ENCODE measurements at places on chromosomes 5 and 9. TPM values are rescaled to one million over a fixed set of nuclear protein-coding genes. Genes with fewer than 3 reads are reported as not detected.

DNA sequence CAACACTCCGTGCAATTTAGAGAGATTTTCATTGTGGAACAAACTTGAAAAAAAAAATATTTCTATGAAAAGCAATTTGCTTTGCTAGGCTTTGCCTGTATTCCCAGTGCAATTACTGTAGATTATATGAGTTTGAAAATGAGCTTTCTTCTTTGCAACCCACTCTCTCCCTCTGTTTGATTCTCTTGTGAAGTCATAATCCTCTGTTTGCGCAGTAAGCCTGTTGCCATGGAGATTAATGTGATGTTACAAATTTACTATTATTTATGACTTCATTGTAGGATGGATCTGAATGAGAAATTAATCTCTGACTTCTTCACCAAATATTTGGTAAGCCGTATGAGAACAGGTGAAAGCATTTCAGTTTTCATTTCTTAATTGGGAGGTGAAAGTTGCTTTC lies 320.3 kb downstream of the SPATA31D1 start:
- DNase-seq = no peak

GRCh38 chr5:140324617-140325241 lies 21.7 kb downstream of the HBEGF start:
- DNase-seq = no peak

GPR151 gene
- not detected for total RNA-seq

DNA sequence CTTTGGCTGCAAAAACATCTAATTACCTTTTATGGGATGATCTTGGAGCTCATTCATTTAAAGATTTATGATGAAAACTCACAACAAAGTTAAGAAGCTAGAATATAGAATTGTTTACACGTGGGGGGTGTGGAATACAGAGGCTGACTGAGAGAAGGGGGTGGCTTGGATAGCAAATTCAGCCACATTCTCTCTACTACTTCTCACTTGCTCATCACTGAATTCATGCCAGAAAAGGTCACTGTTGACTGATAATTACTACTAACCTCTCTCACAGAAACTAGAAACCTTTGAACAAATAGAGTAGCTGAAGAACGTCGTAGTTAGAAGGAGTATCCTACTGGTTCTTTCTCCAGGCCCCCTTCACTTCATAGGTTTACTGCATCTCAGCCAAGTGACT lies 808.2 kb downstream of the BRINP1 start:
- no peak for DNase-seq

DNA sequence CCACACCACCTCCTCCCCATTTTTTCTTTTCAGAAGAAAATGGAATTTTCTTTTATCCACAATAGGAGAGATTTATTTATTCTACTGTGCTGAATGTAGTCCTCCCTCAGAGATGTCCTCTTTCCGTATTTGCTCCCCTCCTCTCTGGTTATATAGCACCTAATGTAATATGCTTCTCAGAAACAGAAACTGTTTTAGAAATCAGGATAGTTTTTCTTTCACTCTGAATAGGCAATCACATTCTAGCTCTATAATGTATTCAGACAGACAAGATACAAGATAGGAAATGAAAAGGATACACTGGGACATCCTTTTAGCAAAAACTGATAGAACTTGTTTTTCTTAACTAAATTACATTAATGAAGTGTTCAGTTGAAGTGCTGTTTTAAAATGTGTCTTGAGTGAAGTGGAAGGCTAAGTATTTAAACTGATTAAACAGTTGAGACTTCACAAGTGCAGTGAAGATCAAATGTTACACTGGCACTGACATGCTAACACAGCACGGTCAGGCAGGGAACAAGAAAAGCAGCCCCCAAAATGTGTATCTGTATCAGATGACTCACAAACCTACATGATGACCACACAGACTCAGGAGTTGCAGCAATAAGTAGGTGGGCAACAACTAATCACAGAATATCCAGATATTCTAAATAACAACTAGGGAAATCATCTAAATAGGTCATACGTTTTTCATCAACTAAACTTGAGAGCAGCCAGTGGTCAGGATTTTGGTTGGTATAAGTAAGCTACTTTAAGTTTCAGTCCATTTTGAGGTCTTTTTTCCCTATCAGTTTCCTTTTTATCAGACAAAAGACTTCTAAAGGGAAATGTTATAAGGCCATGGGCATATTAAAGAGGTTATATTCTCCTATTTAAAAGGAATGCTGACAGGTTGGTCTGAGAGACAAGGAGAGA lies 260.4 kb downstream of the MLLT3 start:
- DNase-seq = no peak

GFI1B gene
- total RNA-seq = not detected

- no peak for DNase-seq
These were observed 28.8 kb upstream of the TNFAIP8 start for GRCh38 chr5:119327018-119327417.

ZBTB34 gene
- 8.7 TPM for total RNA-seq

OLFML2A gene
- 48.0 TPM for total RNA-seq

DNA sequence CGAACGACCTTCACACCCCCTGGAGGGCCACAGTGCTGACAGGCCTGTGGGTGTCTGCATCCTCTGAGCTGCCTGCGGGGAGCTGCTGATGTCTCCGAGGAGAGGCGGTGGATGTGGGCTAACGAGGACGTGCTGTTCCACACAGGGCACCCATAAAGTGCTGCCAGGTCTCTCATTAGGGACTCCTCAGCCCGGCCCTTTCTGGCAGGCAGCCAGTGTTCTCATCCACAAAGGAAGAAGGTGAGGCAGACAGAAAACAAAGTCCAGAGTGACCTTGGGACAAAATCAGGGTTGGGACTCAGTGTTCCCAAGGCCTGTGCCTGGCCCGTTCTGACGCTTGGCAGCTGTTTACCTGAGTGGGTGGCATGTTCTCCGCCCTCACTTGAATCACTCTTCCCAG lies 29.3 kb downstream of the CARTPT start:
- DNase-seq = no peak

PPP2R2B gene
- 0.04 TPM for total RNA-seq

TMC1 gene
- 15.7 TPM for total RNA-seq

DNA sequence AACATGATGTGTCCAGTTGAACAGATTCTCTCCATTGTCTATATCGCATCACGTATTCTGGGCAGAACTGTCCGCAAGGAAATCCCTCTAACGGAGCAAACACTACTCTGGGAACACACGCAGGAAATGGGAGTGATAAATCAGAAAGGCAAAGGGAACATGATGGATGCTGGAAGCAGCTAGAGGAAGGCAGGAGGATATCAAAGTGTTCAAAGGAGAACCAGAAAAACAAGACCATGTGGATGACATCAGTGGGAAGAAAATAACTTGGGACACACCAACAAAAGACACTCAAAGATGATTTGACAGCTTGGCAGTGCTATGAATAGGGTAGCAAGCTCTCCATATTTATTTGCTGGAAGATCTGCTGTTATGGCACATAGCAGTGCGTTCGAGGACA lies 142.9 kb downstream of the PLK2 start:
- no peak for DNase-seq

DNA sequence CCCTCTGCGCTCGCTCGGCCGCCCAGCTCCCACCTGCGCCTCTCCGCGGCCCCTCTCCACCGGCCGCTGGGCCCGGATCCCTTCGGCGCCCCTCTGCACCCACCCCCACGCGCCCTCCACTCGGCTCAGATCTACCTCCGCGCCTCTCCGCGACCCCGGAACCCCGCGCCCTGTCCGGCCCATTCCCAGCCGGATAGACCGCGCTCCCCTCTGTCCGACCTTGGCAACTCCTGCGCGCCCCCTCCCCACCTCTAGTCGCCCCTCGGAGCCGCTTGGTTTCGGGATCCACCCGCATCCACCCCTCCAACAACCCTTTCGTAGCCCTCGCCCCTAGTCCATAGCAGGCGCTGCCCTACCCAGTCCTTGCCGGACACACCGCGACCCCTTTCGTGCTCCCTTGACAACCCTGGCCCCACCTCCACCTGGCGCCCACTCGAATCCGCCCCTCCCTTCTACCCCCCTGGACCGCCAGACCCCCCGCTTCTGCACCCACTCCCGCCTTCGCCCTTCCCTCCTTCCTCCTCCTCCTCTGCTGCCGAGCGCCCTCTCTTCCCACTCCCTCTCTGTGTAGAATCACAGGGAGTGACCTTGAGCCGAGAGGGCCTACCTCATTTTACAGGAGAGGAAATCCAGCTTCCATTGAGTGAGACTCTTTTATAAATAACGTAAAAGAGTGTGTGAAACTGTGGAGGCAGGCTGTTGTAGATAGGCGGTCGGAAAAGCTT lies 525 bp upstream of the AK3 start:
- peak; percentile 25 for DNase-seq

GRCh38 chr5:179378441-179379271 lies 33.4 kb upstream of the ADAMTS2 start:
- no peak for DNase-seq

FUT7 gene
- not detected for total RNA-seq

DNA sequence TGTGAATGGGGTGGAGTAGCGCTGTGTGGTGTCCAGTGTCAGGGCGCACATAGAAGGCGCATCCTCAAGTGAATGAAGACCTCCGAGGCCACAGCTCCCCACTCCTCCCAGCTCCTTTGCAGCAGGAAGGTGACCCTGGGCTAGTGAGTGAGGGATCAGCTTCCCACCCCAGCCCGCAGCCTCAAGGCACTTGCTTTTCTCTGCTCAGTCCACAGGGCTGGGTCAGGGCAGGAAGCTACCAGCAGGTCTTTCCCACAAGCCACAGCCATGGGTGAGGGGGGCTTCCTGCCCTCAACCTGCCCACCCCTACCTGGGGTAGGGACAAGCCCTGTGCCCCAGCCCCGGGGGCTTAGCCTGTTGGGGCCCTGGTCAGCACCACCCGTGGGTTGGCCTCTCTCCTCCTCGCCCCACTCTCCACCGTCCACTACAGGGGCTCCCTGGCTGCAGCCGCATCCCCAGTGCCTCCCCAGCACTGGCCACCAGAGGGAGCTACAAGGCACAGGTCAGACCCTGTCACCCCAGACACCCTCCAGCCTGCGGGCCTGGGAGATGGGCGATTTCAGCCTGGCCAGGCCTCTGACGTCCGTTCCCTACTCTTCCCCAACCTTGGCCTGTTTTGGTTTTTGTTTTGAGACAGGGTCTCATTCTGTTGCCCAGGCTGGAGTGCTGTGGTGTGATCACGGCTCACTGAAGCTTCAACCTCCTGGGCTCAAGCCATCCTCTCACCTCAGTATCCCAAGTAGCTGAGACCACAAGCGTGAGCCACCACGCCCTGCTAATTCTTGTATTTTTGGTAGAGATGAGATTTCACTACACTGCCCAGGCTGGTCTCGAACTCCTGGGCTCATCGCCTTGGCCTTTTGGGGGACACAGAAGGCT lies 1.3 kb upstream of the ABCA2 start:
- DNase-seq = peak; percentile 60

RNF183 gene
- not detected for total RNA-seq

GRCh38 chr5:177497292-177498012 lies at the start of gene PDLIM7:
PDLIM7 (minus strand) TSS chr5:177497604; CDS start chr5:177496512, 1,092 bp downstream.
- DNase-seq = peak; percentile 92

DNA sequence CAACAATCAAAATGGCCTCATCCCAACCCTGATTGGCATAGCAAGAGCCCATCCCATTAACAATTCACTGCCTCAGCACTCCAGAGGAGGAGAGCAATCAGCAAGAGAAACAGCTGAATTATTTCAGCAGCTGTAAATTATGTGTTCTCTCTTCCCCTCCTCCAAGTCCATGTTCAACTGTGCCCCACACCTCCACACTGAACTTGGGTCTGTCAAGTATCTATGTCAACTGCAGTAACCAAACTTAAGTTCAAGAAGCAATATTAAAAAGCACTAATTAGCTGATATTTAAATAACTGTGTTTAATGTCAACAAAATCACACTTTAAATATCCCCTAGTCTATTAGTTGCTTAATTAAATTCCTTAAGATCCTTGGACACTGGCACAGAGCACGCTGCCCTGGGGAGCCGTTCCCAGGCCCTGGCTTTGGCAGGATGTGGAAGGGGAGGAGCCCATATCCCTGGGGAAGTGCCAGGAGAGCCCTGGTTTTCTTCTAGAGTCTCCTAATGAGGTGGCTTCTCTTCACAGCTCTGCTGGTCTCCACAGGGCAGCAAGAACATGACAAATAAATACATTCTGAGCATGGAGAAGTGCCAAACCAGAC lies 50.6 kb downstream of the SIL1 start:
- peak; percentile 30 for DNase-seq

- DNase-seq = no peak
These were observed 321.4 kb downstream of the NPR3 start for GRCh38 chr5:33032271-33033070.

AFAP1L1 gene
- 35.5 TPM for total RNA-seq

DNA sequence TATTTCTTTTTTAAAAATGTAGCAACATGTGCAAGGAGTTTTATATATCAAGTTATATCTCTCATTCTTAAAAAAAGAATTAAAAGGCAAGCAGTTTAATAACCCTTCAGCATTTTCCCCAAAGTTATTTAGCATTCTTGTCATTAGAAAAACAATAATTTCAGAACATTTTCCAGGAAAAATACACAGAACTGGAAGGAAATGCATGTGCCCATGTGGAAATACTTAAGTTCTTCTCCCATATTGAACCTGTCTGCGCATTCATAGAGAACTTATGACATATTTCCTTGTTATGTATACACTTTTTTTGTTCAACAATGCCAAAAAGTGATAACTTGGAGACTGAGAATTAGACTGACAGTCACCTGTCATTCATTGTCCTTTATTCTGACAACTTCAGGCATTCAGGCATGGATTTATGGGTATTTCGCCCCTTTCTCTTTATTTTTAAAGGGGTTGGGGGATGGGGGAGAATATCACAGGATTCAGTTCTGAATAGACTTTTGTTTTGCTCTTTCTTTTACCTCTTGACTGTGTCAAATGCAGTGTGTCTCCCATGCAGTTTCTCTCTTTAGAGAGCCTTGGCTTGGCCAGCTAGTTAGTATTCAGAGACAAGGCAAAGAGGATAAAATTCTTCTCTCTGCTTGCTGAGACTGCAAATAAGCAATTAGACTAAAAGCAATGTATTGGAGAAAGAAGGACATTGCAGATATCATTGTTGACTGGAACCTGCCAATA lies 701.0 kb downstream of the NR2F1-AS1 start:
- no peak for DNase-seq

- no peak for DNase-seq
These were observed 23.2 kb upstream of the TBC1D9B start for GRCh38 chr5:179930788-179931473.

GRCh38 chr9:94065535-94065961 lies 18.7 kb upstream of the PTPDC1 start:
- peak; percentile 72 for DNase-seq

DNA sequence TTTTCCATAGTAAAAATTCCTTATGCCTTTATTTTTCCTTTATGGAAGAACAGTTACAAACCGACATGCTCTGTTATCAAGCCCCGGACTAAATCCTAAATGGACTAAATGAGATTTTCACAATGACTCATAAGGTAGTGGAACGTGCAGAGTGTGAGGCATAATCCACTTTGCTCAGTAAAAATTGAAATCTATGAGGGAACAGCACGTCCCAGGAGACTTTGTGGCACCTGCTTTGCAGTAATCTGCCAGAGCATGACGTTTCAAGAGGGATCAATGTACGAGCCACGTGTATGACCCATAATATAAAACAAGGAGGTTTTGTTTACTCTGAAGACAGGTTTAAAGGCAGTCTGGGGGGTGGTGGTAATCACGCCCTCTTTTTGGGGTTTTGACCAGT lies 83.8 kb upstream of the GNA14 start:
- peak; percentile 29 for DNase-seq

- DNase-seq = no peak
These were observed 211.1 kb upstream of the TLE4 start for GRCh38 chr9:79360387-79361347.

NRG2 gene
- total RNA-seq = 15.8 TPM

- DNase-seq = no peak
These were observed 31.7 kb downstream of the MAPKAP1 start for GRCh38 chr9:125674981-125675973.
